T-cell (primary cell): ENCODE measurements at places on chromosomes 4 and X.

DNA sequence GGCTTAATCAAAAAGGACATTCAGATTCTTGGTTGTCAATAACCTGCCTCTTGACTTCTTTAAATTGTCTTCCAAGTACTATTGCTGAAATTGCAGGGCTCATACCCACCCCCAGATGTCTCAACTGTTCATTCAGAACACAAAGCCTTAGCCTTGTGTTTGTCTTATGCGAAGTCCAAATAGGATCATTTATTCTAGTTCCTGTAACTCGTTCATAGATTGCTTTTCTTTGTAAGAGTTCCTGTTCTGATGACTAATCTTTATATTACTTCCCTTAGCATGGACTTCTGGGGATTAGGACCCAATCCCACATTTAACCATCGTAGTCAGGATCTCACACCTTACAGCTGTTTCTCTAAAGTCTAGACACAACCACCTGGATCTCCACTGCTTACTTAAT, 226.0 kb downstream of the VEGFC start:
- no peak for DNase-seq

DNA sequence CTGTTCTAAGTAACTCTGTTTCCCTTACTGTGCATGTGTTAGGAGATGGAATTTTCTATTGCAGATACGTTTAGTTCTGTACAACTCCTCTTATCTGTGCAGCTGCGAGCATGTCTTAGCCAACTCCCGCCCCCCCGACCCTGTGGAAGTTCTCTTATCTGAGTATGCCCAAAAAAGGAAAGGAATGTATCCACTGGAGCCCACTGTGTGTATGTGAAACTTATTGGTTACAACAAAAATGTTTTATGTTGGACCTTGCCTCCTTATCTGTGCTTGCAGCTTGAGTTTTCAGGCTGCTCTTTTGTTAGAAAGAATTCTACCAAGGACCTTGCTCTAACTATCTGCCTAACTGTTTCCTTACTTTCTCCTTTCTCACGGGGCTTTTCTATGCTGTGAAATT, 24.2 kb upstream of the DCAF8L2 start:
- no peak for DNase-seq

- DNase-seq: no peak
Observed at GRCh38 chrX:34918091-34918736, 24.4 kb upstream of the FAM47B start.

DNA sequence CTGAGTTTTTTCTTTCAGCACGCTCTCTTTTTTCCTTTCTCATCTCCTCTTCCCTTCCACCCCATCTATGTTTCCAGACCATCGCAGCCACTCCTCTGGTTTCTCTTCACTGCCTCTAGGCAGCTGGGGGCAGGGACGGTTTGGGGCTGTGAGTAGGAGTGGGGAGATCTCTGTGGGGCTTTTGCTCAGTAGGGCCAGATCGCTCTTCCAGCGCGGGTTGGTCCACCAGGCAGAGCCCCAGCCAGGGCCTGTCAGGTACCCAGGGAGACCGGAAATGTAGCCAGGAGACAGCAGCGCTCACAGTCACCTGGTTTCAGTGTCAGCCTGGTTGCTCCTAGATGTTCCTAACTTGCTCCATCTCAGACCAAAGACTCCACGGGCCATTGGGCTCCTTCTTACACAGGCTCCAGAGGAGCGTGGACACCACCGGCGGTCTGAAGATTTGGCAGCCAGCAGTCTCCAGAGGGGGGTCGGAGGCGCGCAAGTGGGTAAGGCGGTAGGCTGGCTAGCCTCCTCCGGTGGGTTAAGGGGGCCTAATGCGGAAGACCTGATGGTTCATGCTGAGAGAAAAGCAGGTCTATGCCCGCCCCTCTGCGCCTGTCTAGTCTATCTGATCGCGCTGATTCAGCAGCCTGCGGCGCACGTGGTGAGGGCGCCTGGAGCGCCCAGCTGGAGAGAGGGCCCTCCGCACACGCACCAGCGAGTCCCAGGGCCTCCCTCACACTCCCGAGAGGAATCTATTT, 1.8 kb downstream of the FGF5 start:
- no peak for DNase-seq

- DNase-seq: no peak
Observed at GRCh38 chr4:42633605-42634388, 23.1 kb downstream of the ATP8A1 start.

DNA sequence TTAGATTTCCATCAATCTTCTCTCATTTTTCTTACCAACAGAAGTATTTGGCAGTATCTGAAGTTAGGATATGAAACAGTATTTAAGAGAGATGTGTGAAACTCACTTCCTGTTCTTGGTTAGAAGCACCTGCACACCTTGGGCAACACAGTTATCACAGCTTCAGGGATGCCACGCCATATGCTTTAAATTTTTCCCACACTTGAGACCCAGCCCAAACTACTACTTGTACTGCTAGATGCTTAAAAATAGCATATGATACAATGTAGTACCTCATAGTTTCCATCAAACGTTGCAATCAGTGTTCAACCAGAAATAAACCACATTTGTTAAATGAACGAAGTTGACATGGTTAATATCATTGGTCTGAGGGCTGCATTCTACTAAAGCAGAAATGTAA, 725.1 kb upstream of the FRG1 start:
- no peak for DNase-seq

GRCh38 chrX:48083212-48083611, 11.8 kb upstream of the ZNF630 start:
- DNase-seq: peak; percentile 8

DNA sequence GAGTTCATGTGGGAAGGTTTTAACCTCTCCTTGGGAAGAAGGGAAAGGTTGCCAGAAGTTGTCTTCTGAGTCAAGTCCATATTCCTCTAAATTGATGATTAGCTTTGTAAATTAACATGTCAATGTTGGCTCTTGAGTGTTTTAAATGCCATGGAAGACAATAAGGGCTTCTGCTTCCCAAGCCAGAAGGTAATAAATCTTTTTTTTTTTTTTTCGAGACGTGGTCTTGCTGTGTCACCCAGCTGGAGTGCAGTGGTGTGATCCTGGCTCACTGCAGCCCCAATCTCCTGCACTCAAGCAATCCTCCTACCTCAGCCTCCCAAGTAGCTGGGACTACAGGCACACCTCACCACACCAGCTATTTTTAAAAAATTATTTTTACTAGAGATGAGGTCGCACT, 5.0 kb upstream of the REST start:
- no peak for DNase-seq

DNA sequence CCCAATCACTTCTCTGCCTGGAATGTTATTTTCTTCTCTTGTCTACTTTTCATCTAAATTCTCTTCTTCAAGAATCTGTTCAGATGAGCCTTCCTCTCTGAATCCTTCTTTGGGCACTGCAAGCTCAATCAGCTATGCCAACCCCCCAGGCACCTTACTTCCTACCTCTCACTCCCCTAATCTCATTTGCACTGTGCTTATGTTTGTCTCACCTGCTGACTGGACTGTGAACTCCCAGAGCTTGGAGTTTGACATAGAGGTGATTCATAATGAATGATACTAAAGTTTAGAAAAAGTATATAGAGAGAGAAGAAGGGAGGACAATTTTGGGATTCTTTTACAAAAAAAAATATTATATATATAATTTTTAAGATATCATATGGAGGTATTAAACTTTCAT, 36.3 kb downstream of the ANXA10 start:
- no peak for DNase-seq

GRCh38 chr4:25441519-25442117, 64.6 kb downstream of the ANAPC4 start:
- DNase-seq: no peak

- DNase-seq: no peak
Observed at GRCh38 chr4:76306882-76307659, 538 bp downstream of the STBD1 start.

- DNase-seq: no peak
Observed at GRCh38 chrX:129791336-129791735, 11.6 kb downstream of the SASH3 start.

GRCh38 chr4:41379230-41379629, 122.5 kb downstream of the UCHL1 start:
- DNase-seq: no peak

DNA sequence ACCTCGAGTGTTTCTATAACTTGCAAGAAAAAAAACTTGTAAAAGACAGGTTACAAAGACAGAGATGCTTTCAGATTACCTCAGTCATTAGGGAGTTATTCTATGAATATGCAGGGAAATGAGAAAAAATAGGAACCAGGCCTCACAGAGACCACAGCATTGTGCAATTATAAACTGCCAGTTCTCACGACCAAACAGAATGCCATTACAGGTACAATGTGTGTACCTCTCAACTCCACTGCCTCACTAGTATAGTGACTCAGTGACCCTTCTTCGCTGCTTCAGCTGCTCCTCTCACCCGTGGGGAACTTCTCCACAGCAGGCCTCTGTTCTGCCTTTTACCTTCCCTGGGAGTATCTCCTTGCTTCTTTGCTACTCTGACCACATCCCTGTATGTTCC, 2.3 kb upstream of the HTATSF1 start:
- DNase-seq: no peak

GRCh38 chr4:174592256-174592984, 70.1 kb upstream of the HPGD start:
- no peak for DNase-seq

DNA sequence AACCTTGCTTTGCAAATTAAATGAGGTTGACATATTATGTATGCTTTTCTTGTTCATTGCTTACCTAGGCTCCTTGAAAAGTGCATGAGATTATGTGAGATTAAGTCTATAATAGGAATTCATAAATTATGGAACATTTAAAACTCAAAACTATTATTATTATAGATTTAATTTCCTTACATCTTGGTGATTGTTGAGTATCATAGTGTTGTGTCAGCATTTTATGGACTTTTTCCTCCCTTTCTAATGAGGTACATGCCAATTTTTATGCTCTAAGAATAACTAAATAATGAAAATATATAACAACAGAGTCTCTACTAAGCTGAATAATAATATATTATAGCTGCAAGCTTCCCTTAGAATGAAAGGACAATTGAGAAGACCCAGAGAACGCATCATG, 848.8 kb upstream of the AADAT start:
- no peak for DNase-seq

GRCh38 chr4:7280926-7281690, 88.8 kb downstream of the SORCS2 start:
- DNase-seq: no peak

- DNase-seq: no peak
Observed at GRCh38 chr4:170698334-170698733, 608.6 kb upstream of the AADAT start.

DNA sequence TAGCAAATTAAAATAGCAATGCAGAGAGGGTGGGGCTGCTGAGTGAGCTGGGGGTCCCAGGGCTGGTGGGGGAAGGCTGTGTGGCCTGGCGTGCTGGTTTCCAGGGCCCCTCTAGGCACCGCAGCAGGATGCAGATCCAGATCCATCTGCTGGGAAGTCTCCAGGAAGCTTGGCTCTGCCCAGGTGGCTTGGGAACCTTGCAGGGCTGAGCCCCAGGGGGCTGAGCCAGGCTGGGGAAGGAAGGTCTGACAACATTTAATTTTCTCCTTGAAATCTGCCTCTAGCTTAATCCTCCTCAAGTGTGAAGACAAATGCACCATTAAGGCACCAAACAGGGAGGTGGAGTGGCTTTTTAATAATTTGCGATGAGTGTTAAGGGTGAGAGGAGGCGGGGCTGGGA, 31.7 kb downstream of the SORCS2 start:
- DNase-seq: no peak

- no peak for DNase-seq
Observed at GRCh38 chr4:47996021-47996420, 20.5 kb downstream of the CNGA1 start.

DNA sequence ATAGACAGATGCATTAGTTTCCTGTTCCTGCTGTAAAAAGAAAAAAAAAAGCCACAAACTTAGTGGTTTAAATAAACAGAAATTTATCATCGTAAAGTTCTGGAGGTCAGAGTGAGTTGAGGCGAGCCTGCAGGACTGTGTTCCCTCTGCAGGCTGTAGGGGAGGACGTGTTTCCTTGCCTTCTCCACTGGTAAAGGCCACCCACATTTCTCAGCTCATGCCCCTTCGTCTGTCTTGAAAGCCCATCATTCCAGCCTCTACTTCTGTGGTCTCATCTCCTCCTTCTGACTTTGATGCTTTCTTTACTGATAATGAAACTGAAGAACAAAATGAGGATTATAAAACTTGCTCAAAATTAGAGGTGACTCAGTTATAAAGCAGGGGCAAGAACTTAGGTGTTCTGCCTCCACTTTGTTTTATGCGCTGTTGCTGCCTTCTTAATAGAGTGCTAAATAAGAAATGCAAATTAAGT, 143.0 kb downstream of the STIM2 start:
- DNase-seq: no peak

DNA sequence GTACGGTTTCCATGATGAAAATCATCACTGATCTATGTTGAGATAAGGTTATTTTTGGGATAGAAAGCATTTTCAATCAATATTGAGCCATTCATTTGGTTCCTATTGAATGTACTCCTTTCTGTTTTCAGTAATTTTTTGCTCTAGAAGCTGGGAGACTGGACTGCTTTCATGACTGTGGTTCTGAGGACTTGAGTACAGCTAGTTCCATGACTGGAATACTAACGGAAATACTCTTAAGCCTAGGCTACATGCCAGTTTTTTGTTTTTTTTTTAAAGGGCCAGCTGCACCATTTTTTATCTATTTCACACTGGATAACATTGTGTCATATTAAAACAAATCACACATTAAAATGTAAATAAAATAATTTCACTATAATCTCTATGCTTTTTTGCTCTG, 16.7 kb downstream of the PRR32 start:
- DNase-seq: no peak

GRCh38 chrX:56800801-56801200, 71.8 kb downstream of the NBDY start:
- DNase-seq: peak; percentile 59

DNA sequence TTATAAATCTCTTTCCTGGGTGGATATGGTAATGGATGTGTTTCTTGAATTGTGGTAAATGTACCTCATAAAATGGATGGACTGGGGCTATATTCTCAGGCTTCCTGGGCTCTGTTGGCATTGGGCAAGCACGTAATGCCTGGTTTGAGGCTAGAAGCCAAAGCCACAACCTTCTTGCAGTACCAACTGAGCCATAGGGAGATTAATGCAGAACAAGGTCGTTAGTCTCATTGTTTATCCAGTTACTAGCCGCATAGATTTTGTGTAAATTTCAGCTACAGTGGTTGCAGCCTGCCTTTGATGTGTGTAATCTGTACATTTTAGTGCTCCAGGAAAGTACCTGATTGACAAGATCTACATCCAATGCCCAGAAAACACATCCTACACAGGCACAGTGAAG, 7.2 kb upstream of the LEF1 start:
- DNase-seq: no peak

GRCh38 chr4:4614925-4615678, 73.3 kb upstream of the STX18 start:
- DNase-seq: no peak

- no peak for DNase-seq
Observed at GRCh38 chr4:132333724-132334047, 815.4 kb upstream of the PCDH10 start.

DNA sequence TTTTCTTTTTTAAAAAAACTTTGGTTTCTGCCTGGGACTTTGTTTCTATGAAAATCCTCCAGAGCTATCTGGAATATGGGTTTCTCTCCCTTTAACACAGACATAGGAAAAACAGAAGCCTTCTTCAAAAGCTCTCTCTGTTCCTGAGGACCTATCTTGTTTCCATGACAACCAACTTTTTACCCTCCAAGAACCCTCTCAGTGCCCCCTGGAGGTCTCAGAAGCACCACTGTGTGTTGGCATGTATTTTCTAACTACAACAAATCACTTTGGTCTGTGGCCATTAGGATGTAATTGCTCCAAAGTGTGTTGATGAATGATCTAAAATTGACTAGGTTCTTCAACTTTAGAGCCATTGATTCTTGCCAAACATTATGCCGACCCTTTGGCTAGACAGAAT, 1331.6 kb downstream of the ADGRL3 start:
- no peak for DNase-seq
